ENCODE measurements at places on chromosomes 7 and 10.
A peak's percentile ranks its signal among the peaks of the same experiment; 100 is the strongest.

DNA sequence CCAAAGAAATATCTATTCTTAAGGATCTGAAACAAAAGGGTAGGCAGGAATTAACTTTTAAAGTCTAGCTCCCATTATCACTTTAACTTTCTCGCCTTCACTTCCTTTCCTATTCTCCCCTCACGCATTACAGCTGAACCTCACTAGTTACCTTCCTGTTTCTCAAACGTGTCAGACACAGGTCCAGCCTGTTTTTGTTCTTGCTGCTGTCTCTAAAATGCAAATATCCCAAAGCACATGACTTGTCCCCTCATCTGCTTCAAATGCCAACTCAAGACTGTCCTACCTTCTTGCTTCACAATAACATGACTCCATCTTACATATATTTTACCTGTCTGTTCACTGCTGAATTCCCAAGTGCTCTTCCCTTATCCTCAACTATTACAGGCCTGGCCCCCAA lies 17.6 kb downstream of the ZDHHC6 start:
- no peak for DNase-seq

DNA sequence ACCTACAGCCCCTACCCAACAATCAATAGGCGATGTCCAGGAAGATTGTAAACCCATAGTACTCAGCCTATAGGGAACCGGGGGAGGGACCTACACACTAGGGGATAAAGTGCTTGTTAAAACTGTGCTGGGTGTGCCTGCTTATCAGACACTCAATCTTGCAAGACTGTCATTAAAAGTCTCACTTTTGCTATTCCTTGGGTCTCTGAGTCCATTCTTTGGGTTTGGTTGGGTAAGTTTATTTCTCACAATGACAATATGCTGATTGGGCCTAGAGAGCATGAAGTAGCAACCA lies 45.6 kb downstream of the PTPRE start:
- DNase-seq: no peak

DNA sequence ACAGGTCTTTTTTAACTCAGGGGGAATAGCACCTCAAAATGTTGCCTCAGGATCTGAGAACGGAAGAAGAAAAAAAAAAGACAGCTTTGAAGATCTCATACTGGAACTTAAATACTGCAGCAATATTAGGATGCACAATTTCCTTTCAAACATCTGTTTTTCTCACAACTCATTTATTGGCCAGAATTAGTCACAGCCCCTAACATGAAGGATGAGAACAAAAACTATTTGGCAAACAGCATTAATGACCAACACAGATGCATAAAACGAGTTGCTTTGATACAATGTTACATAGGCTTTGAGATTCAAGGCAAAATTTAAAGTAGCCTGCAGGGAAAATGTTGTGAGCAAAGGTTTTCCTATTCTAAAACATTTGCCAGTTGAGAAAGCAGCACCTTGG lies 36.5 kb downstream of the JMJD1C start:
- no peak for DNase-seq

DNA sequence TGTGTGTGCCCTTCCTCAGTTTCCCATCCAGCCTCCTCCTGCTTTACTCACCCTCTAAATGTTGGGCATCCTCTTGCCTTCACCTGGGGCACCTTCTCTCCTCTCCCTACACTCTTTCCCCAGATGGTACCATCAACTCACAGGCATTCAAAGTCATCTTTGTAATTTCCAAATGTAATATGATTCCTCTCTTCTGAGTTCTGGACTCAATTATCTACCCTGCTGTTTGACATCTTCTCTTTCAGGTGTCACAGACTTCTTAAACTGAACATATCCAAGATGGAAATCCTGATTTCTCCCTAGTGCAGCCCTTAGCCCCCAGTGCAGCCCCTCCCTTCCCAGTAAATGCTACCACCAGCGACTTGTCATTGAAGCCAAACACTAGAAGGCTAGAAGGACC lies 422.8 kb downstream of the KCNMA1 start:
- no peak for DNase-seq

GRCh38 chr10:86047588-86047987 lies 319.0 kb downstream of the GRID1 start:
- DNase-seq: no peak

- DNase-seq: no peak
These were observed 38.0 kb downstream of the ZCCHC24 start for GRCh38 chr10:79407423-79407796.

- DNase-seq: no peak
These were observed 12.3 kb downstream of the ESYT2 start for GRCh38 chr7:158816995-158817394.

GRCh38 chr10:11424456-11425295 lies 186.8 kb downstream of the USP6NL start:
- peak; percentile 82 for DNase-seq

DNA sequence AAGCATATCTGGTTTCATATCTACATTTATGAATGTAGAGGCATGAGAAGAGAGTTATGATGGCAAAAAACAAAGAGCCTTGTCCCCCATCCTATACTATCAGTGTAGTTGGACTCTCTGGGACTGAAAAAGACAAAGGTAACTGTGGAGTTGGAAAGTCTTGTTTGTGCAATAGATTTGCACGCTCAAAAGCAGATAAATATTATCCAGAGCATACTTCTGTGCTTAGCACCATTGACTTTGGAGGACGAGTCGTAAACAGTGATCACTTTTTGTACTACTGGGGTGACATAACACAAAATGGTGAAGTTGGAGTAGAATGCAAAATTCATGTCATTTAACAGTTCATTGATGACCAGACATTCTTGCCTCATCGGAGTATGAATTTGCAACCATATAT lies 85.2 kb upstream of the EGFR start:
- no peak for DNase-seq

DNA sequence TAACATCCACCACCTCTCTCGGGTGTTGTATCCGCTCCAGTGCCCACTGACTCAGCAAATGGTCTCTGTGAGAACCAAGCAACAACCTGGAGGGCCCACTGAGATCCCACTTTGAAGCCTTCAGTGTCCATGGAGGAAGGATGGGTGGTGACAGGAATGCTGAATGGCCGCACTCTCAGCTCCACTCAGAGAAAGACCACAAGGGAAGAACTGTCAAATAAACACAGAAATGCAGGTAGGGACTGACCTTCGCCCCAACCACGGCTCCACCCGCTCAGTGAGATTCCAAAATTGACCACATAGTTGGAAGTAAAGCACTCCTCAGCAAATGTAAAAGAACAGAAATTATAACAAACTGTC lies 65.8 kb downstream of the VIPR2 start:
- no peak for DNase-seq

- DNase-seq: no peak
These were observed 498.2 kb downstream of the PHTF2 start for GRCh38 chr7:78296644-78297371.

- peak; percentile 76 for DNase-seq
These were observed 196.4 kb downstream of the FAM107B start for GRCh38 chr10:14578060-14578952.

GRCh38 chr7:103134836-103135554 lies 13.9 kb downstream of the NAPEPLD start:
- no peak for DNase-seq

- DNase-seq: no peak
These were observed 185.2 kb downstream of the AGMO start for GRCh38 chr7:15376600-15376999.

- no peak for DNase-seq
These were observed 114.3 kb downstream of the LMBR1 start for GRCh38 chr7:156778668-156779067.

Data from adrenal gland (tissue), 19 donors.